Activated T-helper 1 cell treated with anti-CD3 and anti-CD28 coated beads, Interleukin-12 subunit alpha, Interleukin-12 subunit beta, Interleukin-2, Interleukin-4 antibody, amounts not matched to agents 30 ng/mL and 10 ng/mL and 1 ng/mL, durations not matched to agents 14 hours and 24 hours and 36 hours (primary cell): ENCODE measurements at places on chromosomes 3 and 15. TPM values are rescaled to one million over a fixed set of nuclear protein-coding genes. Genes with fewer than 3 reads are reported as not detected.

- H3K36me3 ChIP-seq: peaks cover 24% of the 10 kb centered on the region
- H3K27me3 ChIP-seq: no peaks in the 10 kb centered on the region
- H3K27ac ChIP-seq: peak overlapping the region; percentile 96
Measured at GRCh38 chr3:11784971-11785377, 61.7 kb downstream of the TAMM41 start.

- peaks cover 20% of the 10 kb centered on the region for H3K4me1 ChIP-seq
- H3K36me3 ChIP-seq: peaks cover 1% of the 10 kb centered on the region
- no peak overlapping the region for H3K4me3 ChIP-seq
- H3K27ac ChIP-seq: no peak overlapping the region
Measured at GRCh38 chr3:129824926-129825541, 68.5 kb downstream of the TMCC1 start.

DNA sequence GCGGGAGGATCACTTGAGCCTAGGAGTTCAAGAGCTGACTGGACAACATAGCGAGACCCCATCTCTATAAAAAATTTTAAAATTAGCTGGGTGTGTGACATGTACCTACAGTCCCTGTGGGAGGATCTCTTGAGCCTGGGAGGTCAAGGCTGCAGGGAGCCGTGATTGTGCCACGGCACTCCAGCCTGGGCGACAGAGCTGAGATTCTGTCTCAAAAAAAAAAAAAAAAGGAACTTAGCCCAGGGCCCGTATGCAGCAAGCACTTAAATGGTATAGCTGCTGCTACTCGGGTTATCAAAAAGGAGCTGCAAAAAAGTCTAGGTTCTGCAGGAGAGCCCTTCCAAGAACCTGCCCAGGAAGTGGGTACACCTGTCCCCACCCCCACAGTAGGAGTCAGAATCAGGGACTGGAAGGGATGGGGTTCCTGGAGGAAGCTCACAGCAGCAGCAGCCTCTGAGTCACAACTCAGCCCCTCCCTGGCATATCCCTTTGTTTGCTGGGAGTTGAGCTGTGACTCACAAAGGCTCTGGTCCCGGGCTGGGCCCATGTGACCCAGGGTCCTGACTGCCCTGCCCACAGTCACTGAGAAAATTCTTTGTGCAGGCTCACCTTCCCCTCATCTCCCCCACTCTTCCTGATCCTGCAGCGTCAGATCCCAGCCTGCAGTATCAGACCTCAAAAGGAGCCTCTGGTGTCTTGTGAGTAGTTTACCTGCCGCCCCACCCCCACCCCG is at the start of gene SPATA12:
SPATA12 (plus strand) TSS at position 576 of the 733 bp plus-strand sequence. CDS start 13,031 bp downstream, outside the sequence.
- H3K4me3 ChIP-seq: no peak within 1 kb of the TSS
- H3K27ac ChIP-seq: no peak within 1 kb of the TSS
- H3K36me3 ChIP-seq: no peaks in the 10 kb centered on the region
- no peak for DNase-seq
- H3K27me3 ChIP-seq: peaks cover 2% of the 10 kb centered on the region

GRCh38 chr15:45640616-45641015 is 5.8 kb downstream of the SQOR start:
- no peak overlapping the region for H3K4me3 ChIP-seq
- H3K27ac ChIP-seq: peak overlapping the region; percentile 9
- H3K36me3 ChIP-seq: peaks cover 57% of the 10 kb centered on the region
- DNase-seq: no peak
- H3K27me3 ChIP-seq: no peaks in the 10 kb centered on the region

Gene APOD
- 3.4 and 4.0 TPM in 2 replicates for total RNA-seq

GRCh38 chr3:122092460-122093165 is 37.5 kb downstream of the CD86 start:
- peaks cover 8% of the 10 kb centered on the region for H3K36me3 ChIP-seq
- DNase-seq: peak; percentile 55
- peaks cover 40% of the 10 kb centered on the region for H3K4me1 ChIP-seq
- H3K27ac ChIP-seq: peak overlapping the region; percentile 90

DNA sequence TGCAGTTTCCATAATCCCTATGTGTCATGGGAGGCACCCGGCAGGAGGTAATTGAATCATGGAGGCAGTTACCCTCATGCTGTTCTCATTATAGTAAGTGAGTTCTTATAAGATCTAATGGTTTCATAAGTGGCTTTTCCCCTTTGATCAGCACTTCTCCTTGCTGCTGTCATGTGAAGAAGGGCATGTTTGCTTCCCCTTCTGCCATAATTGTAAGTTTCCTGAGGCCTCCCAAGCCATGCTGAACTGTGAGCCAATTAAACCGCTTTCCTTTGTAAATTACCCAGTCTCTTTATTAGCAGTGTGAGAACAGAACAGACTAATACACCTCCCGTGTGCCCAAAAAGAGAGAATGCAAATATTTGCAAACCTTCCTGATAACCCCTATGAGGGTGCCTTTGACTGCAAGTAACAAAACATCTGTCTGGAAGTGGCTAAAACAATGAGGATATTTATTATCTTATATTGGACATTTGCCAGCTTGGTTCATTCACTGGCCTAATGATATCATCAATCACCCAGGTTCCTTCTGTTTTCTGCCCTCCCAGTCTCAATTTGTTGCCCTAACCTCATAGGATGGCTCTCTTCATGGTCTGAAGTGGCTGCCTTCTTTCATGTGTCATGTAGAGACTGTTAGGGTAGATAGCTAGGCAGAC is 68.7 kb downstream of the BHLHE40 start:
- H3K4me3 ChIP-seq: no peak overlapping the region
- H3K27me3 ChIP-seq: no peaks in the 10 kb centered on the region
- no peak for DNase-seq
- no peak overlapping the region for H3K27ac ChIP-seq
- H3K4me1 ChIP-seq: peaks cover 26% of the 10 kb centered on the region

DNA sequence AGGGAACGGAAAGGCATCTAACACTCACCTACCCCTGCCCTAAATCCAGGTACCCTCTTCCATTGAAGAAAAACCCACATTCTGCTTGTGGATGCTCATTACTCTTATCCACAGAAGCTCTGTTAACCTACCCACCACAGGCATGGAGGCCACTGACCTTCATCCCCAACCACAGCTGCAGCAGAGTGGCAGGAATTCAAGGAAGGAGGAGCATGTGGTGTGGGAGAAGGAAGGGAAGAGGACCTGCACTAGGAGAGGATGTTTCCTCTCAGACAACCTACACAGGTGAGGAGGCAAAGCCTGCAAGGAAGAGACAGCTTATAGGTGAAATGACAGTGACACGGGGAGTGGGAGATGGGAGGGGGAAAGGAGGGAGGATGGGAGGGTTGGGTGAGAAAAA is 192.5 kb upstream of the TSC22D2 start:
- DNase-seq: no peak
- H3K27me3 ChIP-seq: peaks cover 11% of the 10 kb centered on the region
- H3K4me1 ChIP-seq: no peaks in the 10 kb centered on the region
- no peak overlapping the region for H3K27ac ChIP-seq
- no peak overlapping the region for H3K4me3 ChIP-seq
- no peaks in the 10 kb centered on the region for H3K36me3 ChIP-seq

GRCh38 chr15:76501726-76502125 is 165.2 kb downstream of the ISL2 start:
- H3K36me3 ChIP-seq: peaks cover 3% of the 10 kb centered on the region
- no peaks in the 10 kb centered on the region for H3K4me1 ChIP-seq
- H3K27ac ChIP-seq: no peak overlapping the region
- no peak for DNase-seq

DNA sequence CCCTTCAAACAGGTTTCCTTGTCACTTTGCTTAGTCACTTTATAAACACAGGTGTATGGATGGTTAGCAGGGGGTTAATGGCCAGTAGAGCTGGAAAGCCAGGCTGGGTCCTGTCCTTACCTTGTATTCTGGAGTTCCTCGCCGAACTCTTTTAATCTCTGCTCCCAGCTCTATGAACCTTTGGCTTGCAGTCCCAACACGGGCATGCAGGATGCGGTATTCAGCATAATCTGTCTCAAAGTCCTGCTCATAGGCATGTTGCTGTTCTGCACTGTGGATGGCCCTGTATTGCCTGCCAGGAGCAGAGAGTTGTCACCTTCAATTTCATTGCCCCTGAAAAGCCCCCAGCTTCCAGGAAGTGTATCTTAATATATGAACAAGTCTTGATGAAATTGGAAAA is 2.7 kb downstream of the ELL3 start:
- no peak for DNase-seq
- H3K27ac ChIP-seq: no peak overlapping the region
- H3K36me3 ChIP-seq: peaks cover 42% of the 10 kb centered on the region
- peaks cover 20% of the 10 kb centered on the region for H3K4me1 ChIP-seq
- H3K4me3 ChIP-seq: no peak overlapping the region

Gene TP53BP1
- total RNA-seq: 44.1 and 46.1 TPM in 2 replicates

Gene ERC2
- 0.54 TPM in 1 of 2 replicates, not detected in the other for total RNA-seq

Gene SENP8
- 1.5 and 1.8 TPM in 2 replicates for total RNA-seq

DNA sequence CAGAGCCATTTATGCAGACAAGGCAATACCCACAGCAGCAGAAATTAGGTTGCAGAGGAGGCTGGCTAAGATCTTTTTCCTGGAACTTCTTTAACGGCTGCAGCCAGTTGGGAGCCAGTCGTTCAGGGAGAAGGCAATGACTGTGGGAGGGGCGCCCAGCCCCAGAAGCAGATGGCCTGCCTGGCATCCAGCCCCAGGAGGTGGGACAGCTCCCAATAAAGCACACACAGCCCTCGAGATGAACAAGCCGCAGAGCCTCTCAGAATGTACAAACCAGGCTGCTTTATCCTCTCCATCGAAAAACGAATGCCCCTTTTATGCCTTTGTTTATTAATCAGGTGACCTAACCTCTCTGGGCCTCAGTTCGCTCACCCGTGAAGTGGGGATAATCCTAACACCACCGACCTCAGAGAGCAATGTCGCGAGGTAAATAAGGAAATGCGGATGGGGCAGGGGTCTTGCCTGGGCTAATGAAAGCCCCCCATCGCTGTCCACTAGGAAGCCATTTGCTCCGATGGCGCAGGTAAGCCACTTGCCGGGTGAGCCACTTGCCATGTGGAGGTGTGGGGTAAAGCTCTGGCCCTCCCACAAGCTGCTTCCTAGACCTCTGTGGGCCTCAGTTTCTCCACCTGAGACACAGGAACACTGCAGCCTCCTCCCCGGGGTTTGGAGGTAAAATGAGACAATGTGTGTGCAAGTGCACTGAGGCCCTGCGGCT is 35.8 kb downstream of the MGLL start:
- no peaks in the 10 kb centered on the region for H3K4me1 ChIP-seq
- H3K36me3 ChIP-seq: no peaks in the 10 kb centered on the region
- no peak for DNase-seq
- no peak overlapping the region for H3K27ac ChIP-seq
- H3K4me3 ChIP-seq: no peak overlapping the region

- H3K4me1 ChIP-seq: no peaks in the 10 kb centered on the region
- no peaks in the 10 kb centered on the region for H3K27me3 ChIP-seq
- H3K27ac ChIP-seq: no peak overlapping the region
- H3K36me3 ChIP-seq: peaks cover 2% of the 10 kb centered on the region
- no peak overlapping the region for H3K4me3 ChIP-seq
Measured at GRCh38 chr3:59809016-59809415, 759.2 kb upstream of the CFAP20DC start.

- no peaks in the 10 kb centered on the region for H3K36me3 ChIP-seq
- no peak overlapping the region for H3K4me3 ChIP-seq
- DNase-seq: no peak
- no peaks in the 10 kb centered on the region for H3K4me1 ChIP-seq
- H3K27ac ChIP-seq: no peak overlapping the region
- no peaks in the 10 kb centered on the region for H3K27me3 ChIP-seq
Measured at GRCh38 chr3:64638981-64639481, 48.8 kb downstream of the ADAMTS9 start.

Gene DPH6
- total RNA-seq: 10.7 and 13.1 TPM in 2 replicates

DNA sequence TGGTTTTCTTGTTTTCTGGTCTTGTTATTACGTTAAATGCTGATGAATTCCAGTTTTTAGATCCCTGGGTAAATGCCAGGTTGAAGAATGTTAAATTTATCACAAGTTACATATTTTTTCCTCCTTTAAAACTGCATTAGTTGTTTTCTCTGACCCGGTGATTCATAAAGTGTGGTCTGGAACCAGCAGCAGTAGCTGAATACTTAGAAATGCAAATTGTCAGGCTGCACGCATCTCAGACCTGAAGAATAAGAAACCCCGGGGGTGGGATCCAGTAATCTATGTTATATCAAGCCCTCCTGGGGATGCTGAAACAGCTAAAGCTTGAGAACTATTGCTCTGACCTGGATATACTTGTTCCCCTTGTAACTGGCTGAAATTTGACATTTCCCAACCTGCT is 69.1 kb downstream of the PEX5L start:
- peaks cover 8% of the 10 kb centered on the region for H3K27me3 ChIP-seq
- peaks cover 7% of the 10 kb centered on the region for H3K4me1 ChIP-seq
- no peak overlapping the region for H3K27ac ChIP-seq
- no peak overlapping the region for H3K4me3 ChIP-seq
- no peak for DNase-seq

Gene CATSPER2
- 8.1 and 8.9 TPM in 2 replicates for total RNA-seq

Gene LRRIQ4
- total RNA-seq: 0.10 and 0.12 TPM in 2 replicates

DNA sequence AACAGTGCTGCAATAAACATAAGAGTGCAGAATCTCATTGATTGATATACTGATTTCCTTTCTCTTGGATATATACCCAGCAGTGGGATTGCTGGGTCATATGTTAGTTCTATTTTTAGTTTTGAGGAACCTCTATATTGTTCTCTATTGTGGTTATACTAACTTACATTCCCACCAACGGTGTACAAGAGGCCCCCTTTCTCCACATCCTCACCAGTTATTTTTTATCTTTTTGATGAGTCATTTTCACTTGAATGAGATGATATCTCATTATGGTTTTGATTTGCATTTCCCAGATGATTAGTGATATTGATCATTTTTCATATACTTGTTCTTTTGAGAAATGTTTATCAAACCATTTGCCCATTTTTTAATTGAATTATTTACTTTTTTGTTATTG is 12.4 kb upstream of the IREB2 start:
- no peak overlapping the region for H3K4me3 ChIP-seq
- peaks cover 17% of the 10 kb centered on the region for H3K27me3 ChIP-seq
- no peak for DNase-seq
- peaks cover 12% of the 10 kb centered on the region for H3K4me1 ChIP-seq

Gene SOX14
- total RNA-seq: not detected in 2 replicates

Gene AHSG
- 0.16 TPM in 1 of 2 replicates, not detected in the other for total RNA-seq

GRCh38 chr3:99760629-99761028 is 57.0 kb upstream of the CMSS1 start:
- DNase-seq: no peak
- no peaks in the 10 kb centered on the region for H3K36me3 ChIP-seq
- no peak overlapping the region for H3K4me3 ChIP-seq
- peaks cover 15% of the 10 kb centered on the region for H3K27me3 ChIP-seq
- no peak overlapping the region for H3K27ac ChIP-seq
